Stimulated activated CD4-positive, alpha-beta T cell treated with anti-CD3 and anti-CD28 coated beads, Interleukin-15, amount 100 ng/mL, for 1 hour (primary cell): ENCODE measurements at places on chromosomes 12 and 14.

DNA sequence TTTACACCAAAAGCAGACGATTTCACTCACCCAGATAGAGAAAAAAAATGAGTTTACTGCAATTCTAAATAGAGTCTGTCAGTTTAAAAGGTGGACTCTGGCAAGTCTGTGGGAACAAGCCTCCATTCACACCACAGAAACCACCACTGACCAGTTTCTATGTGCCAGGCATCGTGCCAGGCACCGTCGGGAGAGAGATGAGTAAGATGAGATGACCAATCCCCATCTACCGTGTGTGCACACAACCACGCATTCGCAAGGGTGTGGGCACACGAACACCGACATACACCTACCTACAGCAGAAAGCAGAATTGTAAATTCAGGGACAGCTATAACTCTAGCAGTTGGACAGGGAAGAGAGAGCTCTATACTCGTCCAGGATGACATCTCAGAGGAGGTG, 58.3 kb downstream of the PRIMA1 start:
- DNase-seq, result no peak

DNA sequence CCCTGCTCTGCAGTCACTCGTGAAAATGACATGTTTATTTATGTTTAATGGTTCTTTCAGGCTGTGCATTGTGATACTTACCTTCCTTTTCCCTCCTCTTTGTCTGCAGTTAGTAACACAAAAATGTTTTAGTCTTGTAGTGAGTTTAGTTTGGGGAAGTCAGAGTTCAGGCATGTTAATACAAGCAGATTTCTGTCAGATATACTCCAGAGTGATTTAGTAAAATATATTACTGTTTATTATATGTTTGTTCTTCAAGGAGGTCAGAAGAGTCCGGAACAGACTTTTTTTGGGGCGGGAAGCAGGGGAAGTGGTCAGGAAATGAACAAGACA, 28.7 kb downstream of the MSRB3 start:
- DNase-seq, result no peak

- DNase-seq, result no peak
Measured at GRCh38 chr14:94203473-94204210, 29.5 kb downstream of the PPP4R4 start.

- no peak for DNase-seq
Measured at GRCh38 chr12:44507461-44507860, 368.7 kb downstream of the NELL2 start.

GRCh38 chr14:100074431-100075100, 9.3 kb downstream of the EVL start:
- no peak for DNase-seq

GRCh38 chr12:56695327-56696101, 7.4 kb upstream of the PTGES3 start:
- no peak for DNase-seq

DNA sequence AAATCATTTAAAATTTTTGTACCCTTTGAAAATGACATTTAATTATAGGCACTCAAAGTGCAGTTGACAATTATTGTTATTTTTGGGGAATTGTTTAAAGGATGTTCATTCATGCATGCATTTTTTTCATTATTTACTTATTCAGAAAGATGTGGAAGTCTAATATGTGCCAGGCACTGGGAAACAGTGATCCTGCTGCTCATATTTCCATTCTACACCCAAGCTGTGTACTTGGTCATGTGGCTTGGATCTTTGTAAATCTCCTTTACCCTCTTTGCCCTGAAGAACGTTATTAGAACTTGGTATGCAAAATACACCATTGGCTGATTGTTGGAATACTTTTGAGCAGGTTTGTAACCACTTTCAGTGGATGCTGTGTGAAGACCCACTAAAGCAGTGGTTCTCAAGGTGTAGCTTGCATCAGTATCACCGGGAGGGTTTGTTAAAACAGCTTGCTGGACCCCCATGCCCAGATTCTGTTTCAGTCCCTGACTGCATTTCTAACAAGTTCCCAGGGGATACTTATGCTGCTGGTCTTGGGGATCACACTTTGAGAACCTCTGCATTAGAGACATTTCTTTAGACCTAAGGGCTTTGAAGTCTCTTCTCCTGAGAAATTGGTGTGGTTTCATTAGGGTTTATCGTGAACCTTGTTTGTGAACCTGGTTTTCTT, 47.5 kb downstream of the PRKCH start:
- DNase-seq, result no peak

GRCh38 chr14:32938719-32939253, at the start of gene NPAS3:
Gene NPAS3, plus strand, starts transcription at chr14:32938879.
- no peak for DNase-seq

DNA sequence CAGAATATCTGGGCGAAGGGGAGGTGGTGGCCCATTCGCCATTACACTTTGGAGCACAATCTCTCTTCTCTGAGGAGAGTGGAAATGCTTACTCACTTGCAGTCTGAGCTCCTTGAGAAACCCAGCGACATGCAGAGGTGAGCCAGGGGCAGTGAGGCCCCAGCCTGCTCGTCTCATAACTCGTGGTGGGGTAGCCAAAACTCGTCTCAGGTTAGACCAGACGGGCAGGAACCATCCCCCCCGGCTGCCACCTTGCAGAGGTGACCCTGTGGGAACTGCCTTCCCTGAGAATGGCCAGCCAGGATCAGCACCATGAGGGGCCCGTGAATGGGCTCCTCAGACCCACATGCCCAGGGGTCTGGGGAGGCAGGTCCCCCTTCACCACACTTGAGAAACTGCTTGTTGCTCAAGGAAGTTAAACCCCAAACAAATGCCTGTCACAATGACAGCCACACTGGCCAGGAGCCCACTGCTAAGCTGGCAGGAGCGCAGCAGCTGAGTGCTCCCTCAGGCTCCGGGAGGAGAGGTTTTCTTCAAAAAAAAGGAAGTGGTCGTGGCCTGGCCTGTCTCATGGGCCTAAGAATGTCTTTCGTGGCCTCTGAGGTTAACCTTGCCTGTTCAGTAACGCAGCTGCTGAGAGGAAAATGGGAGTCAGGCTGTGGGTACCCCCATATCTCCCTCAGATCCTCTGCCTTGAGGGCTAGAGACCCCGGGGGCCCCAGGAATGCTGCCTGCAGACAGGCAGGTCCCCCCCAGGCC, 9.2 kb upstream of the ALDH2 start:
- no peak for DNase-seq

DNA sequence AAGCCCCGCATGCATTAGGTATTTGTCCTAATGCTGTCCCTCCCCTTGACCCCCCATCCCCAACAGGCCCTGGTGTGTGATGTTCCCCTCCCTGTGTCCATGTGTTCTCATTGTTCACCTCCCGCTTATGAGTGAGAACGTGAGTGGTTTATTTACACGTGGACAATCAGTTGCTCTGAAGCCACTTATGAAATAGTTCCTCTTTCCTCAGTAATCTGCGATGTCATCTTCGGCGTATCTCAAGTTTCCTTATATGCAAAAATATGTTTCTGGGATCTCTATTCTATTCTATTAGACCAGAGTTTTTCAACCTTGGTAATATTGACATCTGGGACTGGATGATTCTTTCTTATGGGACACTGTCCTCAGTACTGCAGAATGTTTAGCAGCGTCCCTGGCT, 56.0 kb upstream of the DCD start:
- DNase-seq, result no peak

GRCh38 chr12:643475-644302, 19.6 kb downstream of the NINJ2 start:
- no peak for DNase-seq

GRCh38 chr14:59197695-59198262, 9.3 kb downstream of the DAAM1 start:
- no peak for DNase-seq

DNA sequence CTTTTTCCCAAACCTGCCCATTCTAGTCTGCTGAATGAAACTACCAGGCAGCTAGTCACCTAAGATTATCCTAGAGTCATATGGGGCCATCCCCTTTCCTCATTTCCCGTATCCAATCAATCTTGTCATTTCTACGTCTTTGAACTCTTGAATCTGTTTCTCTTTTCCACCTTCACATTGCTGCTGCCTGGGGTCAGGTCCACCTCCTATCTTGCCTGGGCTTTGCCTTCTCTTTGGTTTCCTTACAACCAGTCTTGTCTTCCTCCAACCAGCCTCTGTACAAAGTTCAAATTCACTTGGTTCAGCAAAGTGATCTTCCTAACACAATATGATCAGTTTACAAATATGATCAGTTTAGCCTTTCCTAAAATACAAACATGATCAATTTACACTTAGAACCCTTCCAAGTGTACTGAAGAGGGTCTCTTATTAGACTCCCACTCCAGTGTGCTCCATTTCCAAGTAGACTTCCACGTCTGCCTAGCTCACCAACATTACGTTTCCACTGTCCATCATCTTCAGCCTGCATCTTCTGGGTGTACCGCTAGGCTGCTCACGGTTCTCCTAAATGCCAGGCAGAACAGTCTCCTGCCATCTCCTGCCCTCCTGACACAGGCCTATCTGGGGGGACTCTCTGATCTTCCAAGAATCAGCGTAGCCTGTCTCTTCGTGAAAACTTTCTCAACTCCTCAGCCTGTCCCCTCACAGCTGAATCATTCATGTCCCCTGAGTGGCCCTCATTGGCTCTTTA, 4.1 kb upstream of the ACVR1B start:
- DNase-seq, result no peak

DNA sequence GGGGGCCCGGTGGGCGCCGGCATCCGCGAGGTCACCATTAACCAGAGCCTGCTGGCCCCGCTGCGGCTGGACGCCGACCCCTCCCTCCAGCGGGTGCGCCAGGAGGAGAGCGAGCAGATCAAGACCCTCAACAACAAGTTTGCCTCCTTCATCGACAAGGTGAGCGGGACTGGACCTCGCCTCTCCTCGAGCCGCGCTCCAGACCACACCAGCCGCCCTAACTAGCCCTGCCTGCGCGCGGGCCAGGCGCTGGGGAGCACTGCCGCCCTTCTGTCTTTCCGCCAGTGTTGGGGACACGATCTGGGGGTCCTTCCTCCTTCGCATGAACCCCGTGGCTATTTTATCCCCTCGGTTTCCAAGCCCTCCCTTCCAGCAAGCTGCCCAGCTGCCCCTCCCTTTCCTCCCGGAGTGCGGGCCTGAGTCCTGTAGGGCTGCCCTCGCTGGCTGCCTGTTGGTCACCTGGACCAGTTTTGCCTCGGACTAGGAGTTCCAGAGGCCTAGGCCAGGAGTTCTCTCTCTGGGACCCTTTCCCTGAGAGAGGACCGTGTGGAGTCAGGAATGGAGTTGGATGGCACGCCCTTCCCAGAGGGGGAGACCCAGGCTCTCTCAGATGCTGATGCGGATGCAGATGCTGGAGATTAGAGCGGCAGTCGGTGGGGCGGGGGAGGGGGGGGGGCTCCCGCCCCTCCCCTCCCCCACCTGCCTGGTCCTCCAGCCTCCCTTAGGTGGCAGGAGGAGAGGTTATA, 592 bp downstream of the KRT7 start:
- DNase-seq, result no peak
